ENCODE measurements at places on chromosomes 11 and 22. TPM values are rescaled to one million over a fixed set of nuclear protein-coding genes. Genes with fewer than 3 reads are reported as not detected.

MUC2 gene
- total RNA-seq, result 0.34 TPM

PAMR1 gene
- total RNA-seq, result 9.9 TPM

DNA sequence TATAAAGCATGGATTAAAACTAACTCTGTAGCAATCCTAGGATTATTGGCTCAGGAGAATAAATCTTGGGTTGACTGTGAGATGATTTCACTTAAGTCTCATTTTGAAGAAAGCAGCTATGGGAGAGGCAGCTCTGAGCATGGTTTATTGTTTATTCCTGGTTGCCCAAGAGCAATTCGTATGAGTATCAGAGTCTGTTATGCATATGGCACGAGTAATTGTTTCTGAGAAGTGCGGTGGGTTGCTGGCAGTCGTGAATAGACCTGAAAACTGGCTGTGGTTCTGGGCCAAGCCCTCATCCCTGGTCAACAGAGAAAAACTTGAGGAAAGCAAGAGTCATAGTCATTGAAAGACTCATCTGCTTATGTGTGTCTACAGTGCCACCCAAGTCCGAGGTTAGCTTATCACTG lies 26.8 kb downstream of the DIXDC1 start:
- no peak for DNase-seq

- DNase-seq, result no peak
Measured at GRCh38 chr11:93519179-93519578, 24.0 kb downstream of the SMCO4 start.

- no peak for DNase-seq
Measured at GRCh38 chr11:72430741-72431570, 3.4 kb downstream of the CLPB start.

DNA sequence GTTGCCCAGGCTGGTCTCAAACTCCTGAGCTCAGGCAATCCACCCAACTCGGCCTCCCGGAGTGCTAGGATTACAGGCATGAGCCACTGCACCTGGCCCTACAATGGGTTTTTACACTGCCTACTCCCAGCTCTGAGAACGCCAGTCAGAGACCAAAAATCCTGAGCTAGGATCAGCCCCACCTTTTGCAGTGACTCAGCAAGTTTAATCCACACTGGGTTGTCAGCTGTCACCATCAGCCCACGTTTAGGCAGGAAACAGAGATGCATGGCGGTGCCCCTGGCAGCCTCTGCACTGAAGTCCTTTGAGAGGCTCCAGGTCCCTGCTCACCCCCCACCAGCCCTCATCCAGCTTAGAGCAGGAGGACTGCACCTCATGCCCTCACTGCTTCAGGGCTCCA lies 117.6 kb downstream of the ARHGAP8 start:
- DNase-seq, result no peak

TESMIN gene
- total RNA-seq, result 2.5 TPM

MYOD1 gene
- total RNA-seq, result not detected

KCTD14 gene
- total RNA-seq, result 1.1 TPM

TMPRSS6 gene
- not detected for total RNA-seq

TRPM5 gene
- total RNA-seq, result not detected

FIBP gene
- 57.7 TPM for total RNA-seq

GRCh38 chr22:46001426-46002106 lies 24.6 kb upstream of the WNT7B start:
- no peak for DNase-seq

SCGB2A2 gene
- total RNA-seq, result not detected

GRCh38 chr11:123145220-123145619 lies 49.8 kb downstream of the CLMP start:
- DNase-seq, result no peak

DNA sequence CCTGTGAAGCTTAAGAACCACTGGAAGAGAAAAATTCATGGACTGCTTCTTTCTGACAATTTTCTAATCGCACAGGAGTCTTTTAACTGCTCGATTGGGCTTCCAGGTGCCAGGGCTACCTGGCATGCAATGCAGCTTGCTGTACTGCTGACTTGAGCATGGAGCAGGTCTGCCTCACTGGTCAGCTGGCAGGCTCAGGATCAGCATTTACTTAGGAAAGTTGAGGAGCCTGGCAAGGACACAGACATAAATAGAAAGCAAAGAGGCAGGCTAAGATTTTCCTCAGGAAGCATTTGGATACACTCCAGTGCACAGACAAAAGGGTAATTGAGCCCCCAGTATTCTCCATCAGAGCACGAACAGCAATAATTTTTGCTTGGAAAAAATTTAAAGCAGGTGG lies 163.5 kb downstream of the CSNK2A3 start:
- no peak for DNase-seq

GRCh38 chr11:34546511-34547209 lies 33.1 kb upstream of the ELF5 start:
- DNase-seq, result no peak

DNA sequence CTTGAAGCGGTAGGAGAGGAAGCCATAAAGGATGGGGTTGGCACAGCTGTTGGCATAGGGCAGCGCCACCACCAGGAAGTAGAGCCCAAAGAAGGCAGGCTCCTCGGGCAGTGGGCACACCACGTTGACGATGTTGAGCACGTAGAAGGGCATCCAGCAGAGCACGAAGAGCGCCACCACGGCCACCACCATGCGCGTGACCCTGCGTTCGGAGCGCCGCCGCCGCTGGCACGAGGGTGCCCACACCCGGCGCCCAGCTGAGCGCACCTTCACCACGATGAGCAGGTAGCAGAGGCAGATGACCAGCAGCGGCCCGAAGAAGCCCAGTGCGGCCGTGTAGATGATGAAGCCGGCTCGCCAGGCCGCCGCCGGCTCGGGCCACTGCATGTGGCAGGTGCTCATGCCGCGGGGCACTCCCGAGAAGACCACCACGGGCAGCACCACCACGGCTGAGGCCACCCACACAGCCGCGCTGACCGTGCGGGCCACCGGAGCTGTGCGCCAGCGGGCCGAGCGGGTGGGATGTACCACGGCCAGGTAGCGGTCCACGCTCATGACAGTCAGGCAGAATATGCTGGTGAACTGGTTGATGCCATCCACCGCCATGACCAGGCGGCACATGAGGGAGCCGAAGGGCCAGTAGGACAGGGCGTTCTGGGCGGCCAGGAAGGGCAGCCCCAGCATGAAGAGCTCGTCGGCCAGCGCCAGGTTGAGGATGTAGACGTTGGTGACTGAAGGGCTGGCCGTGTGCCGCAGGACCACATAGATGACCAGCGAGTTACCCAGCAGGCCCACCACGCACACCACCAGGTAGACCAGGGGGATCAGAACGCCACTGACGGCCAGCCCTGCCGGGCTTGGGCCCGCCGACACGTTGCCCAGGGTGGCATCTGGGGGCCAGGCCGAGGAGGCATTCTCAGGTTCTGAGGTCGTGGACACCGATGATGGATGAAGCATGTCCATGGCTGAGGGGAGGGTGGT lies 5.1 kb downstream of the SSTR3 start:
- no peak for DNase-seq

GRCh38 chr11:66720223-66720898 lies 8.7 kb downstream of the SPTBN2 start:
- DNase-seq, result no peak

VSIG10L2 gene
- total RNA-seq, result 0.57 TPM

- no peak for DNase-seq
Measured at GRCh38 chr11:123426789-123427188, 3.3 kb upstream of the GRAMD1B start.

GRCh38 chr11:15278128-15278527 lies 163.4 kb downstream of the INSC start:
- no peak for DNase-seq

DNA sequence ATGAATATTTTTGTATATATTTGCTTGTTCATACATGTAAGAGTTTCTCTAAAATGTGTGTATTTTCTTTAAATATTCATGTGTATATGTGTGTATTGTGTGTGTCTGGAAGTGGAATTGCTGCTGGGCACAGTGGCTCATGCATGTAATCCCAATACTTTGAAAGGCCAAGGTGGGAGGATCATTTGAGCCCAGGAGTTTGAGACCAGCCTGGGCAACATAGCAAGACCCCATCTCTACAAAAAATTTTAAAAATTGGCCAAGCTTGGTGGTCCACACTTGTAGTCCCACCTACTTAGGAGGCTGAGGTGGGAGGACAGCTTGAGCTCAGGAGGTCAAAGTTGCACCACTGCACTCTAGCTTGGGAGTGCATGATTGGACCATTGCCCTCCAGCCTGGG lies 4.7 kb upstream of the LGR4 start:
- DNase-seq, result no peak

- no peak for DNase-seq
Measured at GRCh38 chr22:48277868-48278581, 1515.6 kb downstream of the TBC1D22A start.

GRCh38 chr11:108774037-108774730 lies 109.3 kb downstream of the DDX10 start:
- DNase-seq, result no peak

DNA sequence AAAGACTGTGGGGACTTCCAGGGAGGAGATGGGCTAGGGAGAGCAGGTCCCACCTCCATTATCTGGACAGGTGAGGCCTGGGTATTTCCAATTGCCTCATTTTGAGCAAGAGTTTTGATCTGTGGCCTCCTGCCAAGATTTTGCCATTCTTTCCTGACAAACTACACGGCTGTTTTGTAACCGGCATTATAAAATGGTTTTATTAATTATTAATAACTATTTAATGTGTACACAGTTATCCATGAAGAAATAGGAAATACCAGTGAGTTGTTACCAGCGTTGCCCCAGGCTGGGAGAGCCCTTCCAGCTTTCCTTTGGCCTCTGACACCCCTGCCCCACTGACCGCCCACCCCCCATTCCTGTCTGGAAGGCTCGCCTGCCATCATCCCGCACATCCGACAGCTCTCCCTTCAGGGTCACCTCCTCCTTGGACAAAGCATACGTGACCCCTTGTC lies 14.9 kb upstream of the SEC14L3 start:
- DNase-seq, result no peak

LYVE1 gene
- 150 TPM for total RNA-seq

All from esophagus muscularis mucosa (tissue), 4 donors.